ENCODE measurements at places on chromosomes 4 and X. TPM values are rescaled to one million over a fixed set of nuclear protein-coding genes. Genes with fewer than 3 reads are reported as not detected.

- DNase-seq = peak; percentile 72
- H3K27me3 ChIP-seq = no peaks in the 10 kb centered on the region
- no peaks in the 10 kb centered on the region for H3K36me3 ChIP-seq
- no peak overlapping the region for H3K27ac ChIP-seq
- peaks cover 6% of the 10 kb centered on the region for H3K4me1 ChIP-seq
- H3K4me3 ChIP-seq = no peak overlapping the region
These were observed 175.3 kb upstream of the PCDH18 start for GRCh38 chr4:137707626-137708025.

DNA sequence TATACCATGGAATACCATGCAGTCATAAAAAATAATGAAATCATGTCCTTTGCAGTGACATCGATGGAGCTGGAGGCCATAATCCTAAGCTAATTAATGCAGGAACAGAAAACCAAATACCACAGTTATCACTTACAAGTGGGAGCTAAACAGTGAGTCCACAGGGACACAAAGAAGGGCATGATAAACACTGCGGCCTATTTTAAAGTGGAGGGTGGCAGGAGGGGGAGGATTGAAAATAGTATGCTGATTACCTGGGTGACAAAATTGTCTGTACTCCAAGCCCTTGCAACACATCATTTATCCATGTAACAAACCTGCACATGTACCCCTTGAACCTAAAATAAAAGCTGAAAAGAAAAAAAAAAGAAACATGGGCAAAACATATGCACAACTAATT is 16.7 kb upstream of the SLC9B1 start:
- no peaks in the 10 kb centered on the region for H3K36me3 ChIP-seq
- H3K27me3 ChIP-seq = no peaks in the 10 kb centered on the region
- H3K27ac ChIP-seq = no peak overlapping the region
- DNase-seq = no peak
- H3K4me3 ChIP-seq = no peak overlapping the region
- H3K4me1 ChIP-seq = no peaks in the 10 kb centered on the region

Gene CLDN2
- 0.02 TPM for polyA plus RNA-seq

Gene PDCL2
- not detected for polyA plus RNA-seq

Gene CENPVL2
- not detected for polyA plus RNA-seq

DNA sequence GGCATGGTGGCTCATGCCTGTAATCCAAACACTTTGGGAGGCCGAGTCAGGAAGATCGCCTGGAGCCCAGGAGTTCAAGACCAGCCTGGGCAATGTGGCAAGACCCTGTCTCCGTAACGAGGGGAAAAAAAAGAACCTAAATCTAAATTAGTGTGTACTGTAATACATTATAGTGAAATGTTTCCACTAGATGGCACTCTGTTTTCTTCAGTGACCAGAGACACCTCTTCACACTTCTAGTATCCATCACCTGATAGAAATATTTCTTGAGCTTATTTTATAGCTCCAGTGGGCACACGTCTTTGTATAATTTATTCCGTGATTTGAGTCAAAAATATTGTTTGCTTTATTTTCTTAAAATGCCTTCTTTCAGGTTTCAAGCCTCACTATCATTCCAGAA is 600.9 kb upstream of the DIPK2B start:
- no peaks in the 10 kb centered on the region for H3K27me3 ChIP-seq
- peak; percentile 50 for DNase-seq
- peak overlapping the region; percentile 81 for H3K27ac ChIP-seq

DNA sequence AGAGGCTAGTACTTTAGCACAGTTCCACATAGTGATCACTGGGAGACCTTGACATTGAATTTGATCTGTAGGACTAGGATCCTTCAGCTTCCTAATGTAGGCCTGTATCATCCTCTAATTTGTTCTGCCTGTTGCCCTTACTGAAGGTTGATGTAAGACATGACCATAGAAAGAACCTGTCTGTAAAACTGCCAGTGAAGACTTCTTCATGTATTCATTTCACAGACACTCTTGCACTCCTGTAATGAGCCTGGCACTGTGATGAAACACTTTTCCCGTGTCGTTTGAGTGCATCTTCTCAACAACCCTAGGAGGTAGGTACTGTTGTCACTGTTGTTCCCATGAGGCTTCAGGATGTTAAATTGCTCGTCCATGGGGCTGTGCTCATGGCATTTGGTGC is 14.7 kb downstream of the RAB9A start:
- H3K36me3 ChIP-seq = no peaks in the 10 kb centered on the region
- no peak overlapping the region for H3K4me3 ChIP-seq
- no peaks in the 10 kb centered on the region for H3K27me3 ChIP-seq
- DNase-seq = no peak
- no peak overlapping the region for H3K27ac ChIP-seq

DNA sequence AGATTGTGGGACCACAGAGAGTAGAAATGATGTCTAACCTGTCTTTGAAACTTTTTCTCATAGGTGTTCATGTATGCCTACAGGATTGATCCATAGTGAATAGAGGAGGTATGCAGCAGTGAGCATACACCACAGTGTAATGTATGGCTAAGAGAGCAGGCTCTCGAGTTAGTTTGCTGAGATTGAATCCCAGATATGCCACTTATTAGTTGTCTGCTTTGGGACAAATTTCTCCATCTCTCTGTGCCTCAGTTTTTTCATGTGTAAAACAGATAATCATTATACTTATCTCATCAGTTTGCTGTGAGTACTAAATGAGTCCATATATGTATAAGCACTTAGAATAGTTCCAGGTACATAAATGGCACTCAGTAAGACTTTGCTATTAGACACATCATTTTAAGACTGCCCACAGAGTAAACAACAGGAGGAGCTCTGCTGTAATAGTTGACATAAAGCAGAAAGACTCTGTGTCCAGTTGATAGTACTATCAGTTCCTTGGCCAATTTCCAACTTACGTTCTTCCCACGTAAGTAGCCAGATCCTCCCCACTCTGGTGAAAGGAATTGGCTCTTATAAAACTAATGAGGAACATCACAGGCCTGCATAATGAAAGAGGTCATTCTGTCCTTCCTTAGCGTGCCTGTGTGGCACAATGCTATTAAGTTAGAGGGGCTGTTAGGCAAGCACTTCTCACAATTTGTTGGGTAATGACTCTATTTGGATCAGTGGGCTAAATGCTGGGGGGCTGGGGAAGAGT is 20.7 kb upstream of the RNF150 start:
- H3K27ac ChIP-seq = no peak overlapping the region
- no peak overlapping the region for H3K4me3 ChIP-seq
- no peaks in the 10 kb centered on the region for H3K27me3 ChIP-seq
- H3K36me3 ChIP-seq = no peaks in the 10 kb centered on the region
- DNase-seq = peak; percentile 36
- no peaks in the 10 kb centered on the region for H3K4me1 ChIP-seq

DNA sequence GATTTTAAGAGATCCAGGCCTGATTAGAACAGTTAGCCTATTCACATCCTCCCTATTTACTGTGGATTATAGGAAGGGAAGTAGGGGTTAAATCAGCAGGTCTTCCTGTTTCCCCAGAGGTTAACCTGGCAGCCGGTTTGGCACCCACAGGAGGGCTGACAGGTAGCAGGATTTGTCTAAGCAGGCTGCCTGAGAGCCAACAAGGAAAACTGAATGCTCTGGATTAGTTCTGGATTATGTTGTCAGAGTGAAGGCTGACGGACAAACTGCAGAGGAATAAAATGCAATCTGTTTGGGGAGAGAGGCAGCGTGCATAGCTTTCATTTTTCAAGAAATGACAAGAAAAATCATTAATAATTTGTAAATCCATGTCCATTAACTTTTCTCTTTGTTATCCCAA is 397.1 kb upstream of the FAM241A start:
- H3K27ac ChIP-seq = no peak overlapping the region
- no peaks in the 10 kb centered on the region for H3K36me3 ChIP-seq
- no peaks in the 10 kb centered on the region for H3K27me3 ChIP-seq
- DNase-seq = no peak
- H3K4me1 ChIP-seq = no peaks in the 10 kb centered on the region

Gene GPR78
- 0.20 TPM for polyA plus RNA-seq

- H3K27ac ChIP-seq = no peak overlapping the region
- peaks cover 2% of the 10 kb centered on the region for H3K4me1 ChIP-seq
- H3K4me3 ChIP-seq = no peak overlapping the region
- no peak for DNase-seq
These were observed 156.3 kb downstream of the TMEM164 start for GRCh38 chrX:110159235-110159634.

DNA sequence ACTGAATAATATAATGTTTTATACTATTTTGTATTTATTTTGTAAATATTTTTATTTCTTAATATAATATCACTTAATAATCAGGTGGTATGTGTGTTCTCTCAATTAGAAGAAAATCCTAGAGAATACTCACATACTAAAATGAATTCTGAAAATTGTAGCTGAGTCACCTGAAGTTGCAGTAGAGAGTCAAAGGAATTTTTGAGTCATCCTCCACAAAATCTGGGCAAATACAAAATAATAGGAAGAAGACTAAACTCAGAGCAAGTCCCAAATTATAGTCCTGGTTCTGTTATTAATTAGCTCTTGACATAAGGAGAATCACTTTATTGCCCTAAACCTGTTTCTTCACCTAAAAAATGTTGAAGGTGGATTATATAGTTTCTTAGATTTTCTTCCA is 57.8 kb downstream of the SPATA4 start:
- peak; percentile 60 for DNase-seq
- no peaks in the 10 kb centered on the region for H3K36me3 ChIP-seq
- no peaks in the 10 kb centered on the region for H3K27me3 ChIP-seq
- H3K4me1 ChIP-seq = no peaks in the 10 kb centered on the region
- H3K27ac ChIP-seq = no peak overlapping the region

Gene RBPJ
- polyA plus RNA-seq = 144 TPM

DNA sequence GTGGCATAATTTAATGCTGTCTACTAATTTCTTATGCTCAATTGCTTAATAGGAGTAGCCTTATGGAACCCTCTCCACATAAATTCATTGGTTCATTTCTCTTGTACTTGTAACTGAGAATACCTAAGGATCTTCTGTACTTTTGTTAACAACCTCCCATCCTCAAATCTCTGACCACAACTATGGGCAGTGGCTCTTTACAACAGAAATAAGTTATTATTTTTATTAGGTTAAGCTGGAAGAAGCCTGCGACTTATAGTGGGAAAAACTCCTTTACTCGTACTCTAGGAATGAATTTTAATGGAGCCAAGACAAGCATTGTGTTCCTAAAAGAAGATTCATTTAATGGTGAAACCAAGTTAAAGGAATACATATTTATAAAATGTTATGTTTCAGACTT is 337.1 kb upstream of the CTSO start:
- peaks cover 8% of the 10 kb centered on the region for H3K4me1 ChIP-seq
- no peaks in the 10 kb centered on the region for H3K36me3 ChIP-seq
- H3K4me3 ChIP-seq = no peak overlapping the region
- peak; percentile 48 for DNase-seq
- no peak overlapping the region for H3K27ac ChIP-seq
- H3K27me3 ChIP-seq = no peaks in the 10 kb centered on the region

- H3K4me1 ChIP-seq = no peaks in the 10 kb centered on the region
- no peak overlapping the region for H3K27ac ChIP-seq
- no peaks in the 10 kb centered on the region for H3K27me3 ChIP-seq
- H3K36me3 ChIP-seq = no peaks in the 10 kb centered on the region
- no peak for DNase-seq
These were observed 25.7 kb downstream of the SLITRK2 start for GRCh38 chrX:145843146-145843904.

Gene NFKB1
- 22.4 TPM for polyA plus RNA-seq

Gene MAOB
- 21.3 TPM for polyA plus RNA-seq

DNA sequence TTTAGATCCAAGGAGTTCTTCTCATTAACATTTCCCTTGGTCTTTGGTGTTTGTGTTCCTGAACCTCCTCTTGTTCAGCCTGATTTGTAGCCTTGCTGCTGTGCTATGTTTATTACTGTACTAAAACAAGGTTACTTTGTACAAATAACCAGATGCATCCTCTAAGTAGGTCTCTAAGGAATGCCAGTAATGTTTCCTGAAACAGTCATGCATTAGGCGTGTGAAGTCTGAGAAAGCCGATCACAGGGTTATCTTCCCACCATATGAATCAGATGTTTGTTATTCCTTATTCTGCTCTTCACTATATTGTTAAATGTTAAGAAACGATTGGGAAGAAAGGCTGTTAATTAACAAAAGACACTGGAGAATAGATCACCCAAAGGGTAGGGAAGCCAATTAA is 66.9 kb downstream of the GALNTL6 start:
- H3K4me1 ChIP-seq = no peaks in the 10 kb centered on the region
- H3K27ac ChIP-seq = peak overlapping the region; percentile 27
- no peaks in the 10 kb centered on the region for H3K36me3 ChIP-seq
- H3K4me3 ChIP-seq = no peak overlapping the region

GRCh38 chr4:55947254-55947882 is 1.4 kb upstream of the CEP135 start:
- peak overlapping the region; percentile 80 for H3K4me3 ChIP-seq
- DNase-seq = peak; percentile 43

DNA sequence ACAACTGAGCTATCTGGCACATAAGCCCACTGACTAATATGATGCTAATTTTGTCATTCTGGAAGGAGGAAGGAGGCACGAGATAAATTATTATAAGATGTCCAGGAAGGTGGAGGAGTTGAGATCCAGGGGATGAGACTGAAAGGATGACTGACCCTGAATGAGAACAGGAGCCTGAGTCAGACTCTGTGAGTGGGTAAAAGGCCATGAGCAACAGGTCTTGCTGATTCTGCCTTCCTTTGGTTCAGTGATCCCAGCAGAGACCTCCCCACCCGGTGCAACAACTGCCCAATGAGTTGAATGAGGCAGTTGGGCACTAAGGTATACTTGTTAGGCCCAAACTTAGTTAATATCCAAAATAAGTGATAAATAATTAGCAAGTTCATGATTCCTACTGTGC is 238.1 kb upstream of the GPC4 start:
- no peak overlapping the region for H3K4me3 ChIP-seq
- H3K27me3 ChIP-seq = no peaks in the 10 kb centered on the region
- H3K36me3 ChIP-seq = no peaks in the 10 kb centered on the region
- no peak for DNase-seq

DNA sequence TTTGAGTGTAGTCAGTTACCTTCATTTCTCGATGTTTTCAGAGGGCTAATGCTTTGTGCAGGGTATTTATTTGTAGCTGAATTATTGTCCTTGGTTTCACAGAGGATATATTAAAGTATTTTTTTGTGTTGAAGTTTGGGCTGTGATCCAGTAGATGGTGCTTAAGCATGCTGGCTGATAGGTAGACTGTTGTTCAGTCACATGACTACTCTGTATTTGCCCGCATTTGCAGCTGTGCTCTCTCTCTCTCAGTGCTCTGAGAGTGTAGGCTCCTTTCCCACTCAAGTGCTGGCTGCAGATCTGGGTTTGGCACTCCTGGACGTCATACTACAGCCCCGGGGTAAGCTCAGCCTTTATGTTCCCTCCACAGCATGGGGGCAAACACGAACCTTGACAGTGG is 21.7 kb downstream of the RAB40AL start:
- peak; percentile 1 for DNase-seq
- no peaks in the 10 kb centered on the region for H3K36me3 ChIP-seq
- no peaks in the 10 kb centered on the region for H3K4me1 ChIP-seq
- H3K27me3 ChIP-seq = no peaks in the 10 kb centered on the region
- no peak overlapping the region for H3K4me3 ChIP-seq

Gene PLAC8
- 0.79 TPM for polyA plus RNA-seq

Gene SMIM43
- 2.5 TPM for polyA plus RNA-seq

Gene MAPK10
- polyA plus RNA-seq = 3.2 TPM

- no peaks in the 10 kb centered on the region for H3K36me3 ChIP-seq
- no peak overlapping the region for H3K4me3 ChIP-seq
- H3K27ac ChIP-seq = no peak overlapping the region
- DNase-seq = no peak
These were observed 1147.9 kb downstream of the NLGN4X start for GRCh38 chrX:5080791-5081190.
